ENCODE measurements at places on chromosomes 4 and X.

GRCh38 chr4:11158971-11159370 is 269.7 kb downstream of the HS3ST1 start:
- no peak for DNase-seq

- no peak for DNase-seq
Measured at GRCh38 chr4:145440292-145441007, 41.2 kb upstream of the SMAD1 start.

GRCh38 chr4:2891294-2891693 is 47.6 kb downstream of the ADD1 start:
- DNase-seq = no peak

DNA sequence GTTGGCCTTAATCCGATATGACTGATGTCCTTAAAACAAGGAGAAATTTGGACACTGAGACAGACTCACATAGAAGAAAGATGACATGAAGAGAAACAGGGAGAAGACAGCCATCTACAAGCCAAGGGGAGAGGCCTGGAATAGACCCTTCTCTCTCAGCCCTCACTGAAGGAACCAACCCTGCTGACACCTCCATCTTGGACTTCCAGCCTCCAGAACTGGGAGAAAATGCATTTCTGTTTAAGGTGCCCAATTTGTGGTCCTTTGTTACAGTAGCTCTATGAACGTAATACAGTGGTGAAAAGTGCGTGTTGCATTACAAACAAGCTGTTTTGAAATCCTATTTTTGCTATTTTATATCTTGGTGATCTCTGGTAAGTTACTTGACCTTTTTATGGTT is 343.6 kb downstream of the ARHGAP10 start:
- no peak for DNase-seq

- DNase-seq = no peak
Measured at GRCh38 chrX:65674204-65674893, 6.9 kb downstream of the MSN start.

DNA sequence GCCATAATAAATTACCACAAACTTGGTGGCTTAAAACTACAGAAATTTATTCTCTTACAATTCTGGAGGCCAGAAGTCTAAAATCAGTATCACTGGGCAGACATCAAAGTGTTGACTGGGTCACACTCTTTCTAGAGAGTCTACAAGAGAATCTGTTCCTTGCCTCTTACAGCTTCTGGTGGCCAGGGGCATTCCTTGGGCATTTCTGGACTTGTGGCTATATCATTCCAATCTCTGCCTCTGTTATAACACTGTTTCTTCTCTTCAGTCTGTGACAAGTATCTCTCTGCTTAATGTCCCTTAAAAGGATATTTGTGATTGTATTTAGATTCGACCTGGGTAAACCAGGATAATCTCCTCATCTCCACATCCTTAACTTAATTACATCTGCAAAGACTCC is 207.3 kb upstream of the DCAF8L1 start:
- no peak for DNase-seq

DNA sequence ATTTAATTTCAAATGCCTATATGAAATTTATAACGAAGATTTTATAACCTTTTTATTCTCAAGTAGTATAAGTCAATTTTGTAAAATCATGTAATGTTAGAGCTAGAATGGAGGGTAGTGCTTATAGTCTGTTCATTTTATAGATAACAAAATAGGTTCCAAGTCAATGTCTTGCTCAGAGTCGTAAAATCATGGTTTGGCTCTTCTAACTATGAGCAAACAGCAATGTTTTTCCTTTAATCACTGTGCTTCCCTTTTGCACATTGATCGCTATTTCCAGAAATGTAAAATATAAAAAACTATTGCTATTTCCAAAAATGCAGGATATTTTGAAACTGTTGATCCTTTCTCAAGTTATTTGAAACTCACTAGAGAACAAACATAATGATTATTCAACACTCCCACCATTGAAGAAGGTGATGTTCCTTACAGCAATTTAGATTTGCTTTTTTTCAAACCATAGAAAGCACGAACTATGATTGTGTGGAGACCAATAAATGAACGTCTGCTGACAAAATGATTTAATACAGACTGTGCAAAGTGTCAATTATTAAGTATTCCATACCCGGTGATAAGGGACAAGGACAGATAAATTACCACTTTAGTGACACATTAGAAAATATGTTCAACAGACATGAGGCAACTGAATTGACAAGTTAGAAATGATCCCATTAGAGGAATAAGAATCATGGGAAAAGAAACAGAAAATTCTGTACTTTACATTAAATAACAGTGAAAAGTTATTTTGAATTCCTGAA is 412.1 kb upstream of the TECRL start:
- DNase-seq = no peak
